CD14-positive monocyte (primary cell): ENCODE measurements at places on chromosomes 4 and X.

DNA sequence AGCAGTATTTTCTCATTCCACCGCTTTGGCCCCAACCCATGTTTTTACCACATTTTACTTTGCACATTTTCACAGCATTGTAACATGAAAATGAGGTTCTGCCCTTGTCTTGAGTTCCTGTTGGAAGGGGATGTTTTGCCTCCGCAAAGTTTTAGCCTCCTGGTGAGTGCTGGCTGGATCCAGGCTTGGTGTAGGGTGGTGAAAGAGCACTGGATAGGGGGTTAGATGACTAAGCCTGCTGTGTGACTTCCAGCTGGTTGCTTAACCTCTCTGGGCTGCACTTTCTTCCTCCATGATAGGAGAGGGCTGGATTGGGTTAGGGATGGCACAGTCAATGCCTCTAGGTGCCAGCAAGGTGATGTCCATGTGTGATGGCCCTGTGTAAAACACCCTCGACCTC lies 28.9 kb downstream of the CYTL1 start:
- no peak for DNase-seq

GRCh38 chr4:144355811-144356757 lies 215.6 kb upstream of the GYPA start:
- peak; percentile 6 for DNase-seq

DNA sequence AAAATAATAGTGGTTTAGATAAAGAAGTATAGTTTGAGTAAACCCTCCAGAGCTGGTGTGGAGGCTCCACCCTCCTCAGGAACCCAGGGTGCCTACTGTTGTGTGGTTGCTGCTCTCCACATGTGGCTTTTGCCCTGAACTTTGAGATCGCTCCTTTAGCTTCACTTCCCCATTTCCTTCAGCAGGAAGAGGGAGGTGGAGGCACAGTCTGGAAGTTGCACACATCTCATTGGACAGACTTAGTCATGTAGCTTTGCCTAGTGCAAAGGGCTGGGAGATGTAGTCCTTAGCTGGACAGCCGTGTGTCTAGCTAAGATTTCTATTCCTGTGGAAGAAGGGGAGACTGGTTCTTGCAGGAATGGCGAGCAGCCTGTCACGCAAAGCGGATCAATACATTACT lies 37.9 kb downstream of the RGS12 start:
- peak; percentile 54 for DNase-seq

- DNase-seq, result no peak
Measured at GRCh38 chrX:2967998-2968909, 38.1 kb upstream of the ARSH start.
